CD4-positive, alpha-beta T cell treated with Interferon alpha-2 for 1 hour (primary cell): ENCODE measurements at places on chromosomes 1 and 21.

- peak; percentile 47 for DNase-seq
Observed at GRCh38 chr21:32772281-32773047, 909 bp upstream of the PAXBP1 start.

DNA sequence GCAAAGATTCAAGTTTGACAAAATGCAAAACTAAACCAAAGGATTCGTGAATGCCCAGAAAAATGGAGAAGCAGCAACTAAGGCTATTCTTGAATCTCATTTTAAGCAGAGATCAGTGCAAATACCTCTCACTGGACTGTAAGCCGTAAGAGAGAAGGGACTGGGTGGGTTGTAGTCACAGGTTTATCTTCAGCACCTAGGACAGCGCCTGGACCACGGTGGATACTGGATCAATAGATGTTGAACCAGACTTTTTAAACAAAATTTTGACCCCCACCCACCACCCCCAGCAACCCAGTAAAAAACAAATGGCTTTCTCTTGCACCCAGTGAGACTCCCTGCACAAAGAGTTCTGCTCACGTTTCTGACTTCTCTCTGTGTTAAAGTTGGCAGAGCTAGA, 347.1 kb downstream of the AJAP1 start:
- no peak for DNase-seq

DNA sequence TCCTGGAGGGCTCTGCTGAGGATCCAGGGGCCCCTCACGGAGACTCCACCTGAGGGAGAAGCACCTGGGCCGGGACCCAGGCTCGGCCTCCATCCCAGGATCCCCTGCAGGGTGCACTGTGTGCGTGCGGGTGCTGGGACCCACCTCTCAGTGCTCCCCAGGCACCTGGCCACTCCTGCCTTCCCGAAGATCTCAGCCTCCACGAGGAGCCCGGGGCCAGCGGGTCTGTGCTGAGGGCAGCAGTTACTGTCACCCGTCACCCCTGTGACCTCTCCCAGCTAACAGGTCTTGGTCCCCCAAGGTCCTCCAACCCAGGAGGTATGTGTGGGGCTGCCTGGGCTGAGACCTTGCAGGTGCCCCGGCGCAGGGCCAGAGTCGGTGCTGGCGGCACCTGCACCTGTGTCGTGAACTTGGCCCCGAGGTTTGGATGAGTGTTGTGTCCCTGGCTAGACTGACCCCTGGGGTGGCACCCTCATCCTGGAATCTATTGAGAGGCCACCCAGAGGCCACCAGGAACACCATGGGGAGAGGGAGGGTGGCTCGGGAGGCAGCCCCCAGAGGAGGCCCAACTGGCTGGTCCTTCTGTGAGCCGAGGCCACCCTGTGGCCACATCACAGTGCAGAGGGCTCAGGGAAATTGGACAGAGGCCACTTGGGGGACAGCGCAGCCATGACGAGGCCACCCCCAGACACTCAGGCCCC, 17.7 kb downstream of the MORN1 start:
- no peak for DNase-seq

DNA sequence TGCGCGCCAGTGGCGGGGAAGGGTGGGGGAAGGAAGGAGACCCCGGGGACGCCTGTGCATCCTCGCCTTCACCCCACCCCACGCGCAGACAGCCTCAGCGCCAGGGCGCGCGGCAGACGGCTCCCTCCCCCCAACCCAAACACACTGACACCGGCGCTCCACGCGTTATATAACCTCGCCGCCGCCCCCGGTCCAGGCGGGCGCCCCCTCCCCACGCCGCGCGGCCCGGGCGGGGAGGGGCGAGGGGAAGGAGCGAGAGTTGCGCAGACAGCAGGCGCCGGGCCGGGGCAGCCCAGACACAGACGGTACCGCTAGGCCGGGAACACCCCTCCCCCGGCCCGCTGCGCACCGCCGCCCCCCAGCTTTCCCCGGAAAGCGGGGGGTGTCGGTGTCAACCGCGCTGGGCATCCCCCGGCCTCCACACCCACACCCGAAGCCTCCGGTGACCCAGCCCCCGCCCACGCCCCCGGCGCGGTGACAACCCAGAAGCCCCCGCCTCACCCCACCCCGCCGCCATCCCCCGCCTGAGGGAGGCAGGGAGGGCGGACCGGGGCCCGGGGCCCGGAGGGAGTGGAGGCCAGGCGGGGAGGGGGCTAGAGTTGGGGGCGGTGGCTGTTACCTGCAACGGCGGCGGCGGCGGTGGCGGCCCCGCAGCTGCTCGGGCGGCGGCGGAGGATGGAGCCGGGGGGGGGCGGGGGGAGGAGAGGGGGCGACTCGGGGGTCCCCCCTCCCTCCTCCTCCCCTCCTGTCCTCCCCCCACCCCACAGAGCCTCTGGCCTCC, 432 bp downstream of the AKT3 start:
- peak; percentile 76 for DNase-seq

- no peak for DNase-seq
Observed at GRCh38 chr1:110235181-110235833, 25.2 kb downstream of the KCNC4 start.

- DNase-seq, result peak; percentile 74
Observed at GRCh38 chr1:42922687-42923366, 35.8 kb downstream of the SLC2A1 start.

- DNase-seq, result no peak
Observed at GRCh38 chr1:213690341-213690917, 297.3 kb upstream of the PROX1 start.

GRCh38 chr1:61536174-61537108, 188.5 kb downstream of the TM2D1 start:
- DNase-seq, result no peak

GRCh38 chr1:238063454-238063853, 172.7 kb upstream of the ZP4 start:
- DNase-seq, result no peak

- no peak for DNase-seq
Observed at GRCh38 chr1:41439234-41439633, 45.2 kb downstream of the EDN2 start.
